ENCODE measurements at places on chromosomes 6 and 20.

- no peak for DNase-seq
Measured at GRCh38 chr20:46619445-46619844, 31.8 kb downstream of the SLC13A3 start.

DNA sequence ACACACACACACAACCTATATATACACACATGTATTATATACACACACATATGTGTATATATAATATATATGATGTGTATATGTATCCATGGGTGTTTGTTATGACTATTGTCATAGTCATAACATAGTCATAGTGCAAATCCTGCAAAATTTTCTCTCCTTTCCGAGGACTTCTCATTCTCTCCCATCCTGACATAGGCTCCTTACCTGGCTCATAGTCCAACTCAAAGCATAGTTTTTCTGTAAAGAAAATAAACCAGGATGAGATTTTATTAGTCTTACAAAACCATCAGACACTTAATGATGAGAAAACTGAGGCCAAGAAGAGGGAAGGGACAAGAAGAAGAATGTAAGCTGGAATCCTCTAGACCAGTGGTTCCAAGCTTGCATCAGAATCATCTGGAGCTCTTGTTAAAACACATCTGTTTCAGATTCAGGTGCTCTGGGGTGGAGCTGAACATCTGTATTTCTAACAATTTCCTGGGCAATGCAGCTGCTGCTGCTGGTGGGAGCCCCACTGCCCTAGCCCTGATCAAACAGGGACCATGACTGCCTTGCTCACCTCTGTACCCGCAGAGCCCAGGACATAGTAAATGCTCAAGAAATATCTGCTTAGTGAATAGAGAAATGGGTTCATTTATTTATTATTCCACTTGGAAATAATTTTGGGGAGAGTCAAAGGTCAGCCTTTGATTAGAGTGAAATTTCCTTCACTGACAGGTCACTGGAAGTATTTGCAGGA, 5.3 kb downstream of the TRIM10 start:
- no peak for DNase-seq

- no peak for DNase-seq
Measured at GRCh38 chr6:13302291-13302690, 26.0 kb downstream of the TBC1D7 start.

GRCh38 chr20:52665441-52665840, 306.7 kb upstream of the TSHZ2 start:
- no peak for DNase-seq

DNA sequence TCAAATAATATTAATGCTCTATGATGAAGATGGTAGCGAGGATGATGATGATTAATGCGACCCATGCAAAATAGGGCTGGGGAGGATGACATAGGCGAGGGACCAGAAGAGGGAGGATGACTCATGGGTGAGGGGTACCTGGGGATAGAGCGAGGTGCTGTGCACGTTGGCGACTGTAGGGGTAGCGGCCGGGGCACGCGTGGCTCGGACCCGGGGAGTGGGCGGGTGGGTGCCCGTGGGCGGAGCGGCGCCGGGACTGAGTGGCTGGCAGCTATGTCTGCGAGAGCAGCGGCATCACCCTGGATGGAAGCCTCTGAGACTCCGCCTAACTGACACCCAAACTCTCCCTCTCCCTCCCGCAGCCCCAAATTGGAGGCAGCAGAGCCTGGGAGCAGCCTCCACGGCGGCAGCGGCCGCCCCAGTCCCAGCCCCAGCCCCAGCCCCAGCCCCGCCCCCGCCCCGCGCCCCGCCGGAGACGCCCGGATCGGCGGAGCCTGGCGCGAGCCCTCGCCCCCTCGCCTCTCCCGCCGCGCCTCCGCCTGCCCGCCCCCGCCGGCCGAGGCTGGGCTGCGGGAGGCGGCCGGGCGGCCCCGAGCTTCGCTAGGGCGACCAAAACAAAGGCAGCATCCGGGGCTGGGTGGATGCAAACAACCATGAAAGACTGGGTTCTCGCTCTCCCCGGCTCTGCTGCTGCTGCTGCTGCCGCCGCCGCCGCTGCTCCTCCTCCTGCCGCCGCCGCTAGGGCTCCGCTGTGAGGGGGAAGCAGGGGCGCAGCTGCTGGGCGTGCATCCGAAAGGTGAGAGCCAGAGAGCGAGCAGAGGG, at the start of gene RIMS1:
Gene RIMS1 (plus strand): TSS at position 367 of the 822 bp plus-strand sequence. CDS start 474 bp downstream, outside the sequence.
- DNase-seq, result no peak

DNA sequence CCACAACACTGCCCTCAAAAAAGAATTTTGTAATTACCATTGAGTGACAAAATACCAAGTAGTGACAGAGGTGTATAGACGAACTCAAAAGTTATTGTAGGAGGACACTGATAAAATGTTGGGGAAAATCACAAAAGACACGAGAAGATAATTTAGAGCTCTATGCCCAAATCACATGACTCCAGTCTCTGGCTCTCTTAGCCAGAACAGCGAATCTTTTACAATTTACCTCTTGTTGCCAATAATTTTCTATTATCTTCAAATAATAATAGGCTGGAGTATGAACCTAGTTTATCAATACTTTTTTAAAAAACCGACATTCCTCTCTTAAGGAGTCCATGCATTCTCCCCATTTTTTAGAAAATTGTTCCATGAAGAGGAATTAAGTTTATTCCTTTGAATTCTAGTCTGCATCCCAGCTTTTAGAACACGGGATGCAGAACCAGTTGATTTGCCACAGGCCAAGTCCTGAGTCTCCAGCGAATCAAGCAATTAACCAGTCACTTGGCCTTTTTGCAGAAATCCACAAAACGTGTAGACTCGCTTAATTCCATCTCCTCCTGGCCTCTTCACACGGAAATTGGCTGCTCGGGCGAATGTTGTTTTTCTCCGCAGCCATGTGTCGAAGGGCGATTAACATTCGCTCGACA, 507 bp upstream of the RIPPLY2 start:
- no peak for DNase-seq

GRCh38 chr20:54083459-54083858, 13.1 kb upstream of the BCAS1 start:
- DNase-seq, result no peak

GRCh38 chr20:56429502-56429901, 17.4 kb downstream of the CASS4 start:
- no peak for DNase-seq

DNA sequence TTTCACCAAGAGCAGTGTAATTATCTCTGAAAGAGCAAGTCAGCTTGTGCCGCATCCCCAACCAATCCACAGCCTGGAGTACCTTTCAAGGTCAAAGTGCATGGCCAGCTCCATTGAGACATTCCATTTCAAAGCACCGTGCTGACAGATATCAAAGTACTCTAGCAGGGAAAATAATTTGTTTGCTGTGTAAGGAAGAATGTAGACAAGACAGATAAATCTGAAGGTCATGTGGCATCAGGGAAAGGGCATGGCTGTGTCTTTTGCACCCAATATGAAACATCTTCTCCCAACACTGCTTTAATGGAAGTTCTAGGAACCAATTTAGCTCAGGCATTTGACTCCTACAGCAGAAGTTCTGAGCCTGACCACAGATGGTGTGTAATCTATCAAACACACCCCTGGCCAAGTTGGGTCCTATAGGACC, 242.7 kb upstream of the TAB2 start:
- DNase-seq, result no peak

DNA sequence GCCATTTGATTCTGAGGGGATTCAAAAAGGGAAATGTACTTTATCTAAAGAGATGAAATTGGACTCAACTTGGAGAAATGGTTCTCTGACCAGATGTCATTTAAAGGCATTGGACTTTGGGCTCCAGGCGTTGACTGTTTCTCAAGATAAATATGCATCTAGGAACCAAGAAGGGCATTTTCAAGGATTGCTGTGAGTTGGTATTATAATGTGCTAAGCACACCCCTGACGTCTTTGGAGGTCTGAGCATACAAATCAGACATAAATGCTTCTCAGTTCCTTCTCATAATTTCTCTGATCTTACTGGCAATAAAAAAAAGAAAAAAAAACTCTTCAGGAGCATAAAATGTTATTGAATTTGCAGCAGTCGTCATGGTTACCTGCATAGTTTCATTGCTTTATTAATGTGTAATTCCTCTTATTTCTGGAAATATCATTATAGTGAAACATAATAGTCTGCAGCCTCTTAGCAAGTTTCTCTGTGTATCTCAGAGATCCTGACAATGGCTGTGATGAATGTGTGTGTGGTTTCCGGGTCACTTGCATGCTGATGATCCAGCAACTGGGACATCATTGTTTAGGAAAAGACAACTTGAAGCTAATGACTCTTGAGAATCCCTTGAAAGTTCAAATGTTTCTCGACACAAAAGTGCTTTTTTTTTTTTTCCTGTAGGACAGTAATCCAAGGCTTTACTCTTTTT, 136.0 kb downstream of the AIG1 start:
- no peak for DNase-seq

GRCh38 chr6:169171016-169171415, 82.6 kb downstream of the THBS2 start:
- no peak for DNase-seq

DNA sequence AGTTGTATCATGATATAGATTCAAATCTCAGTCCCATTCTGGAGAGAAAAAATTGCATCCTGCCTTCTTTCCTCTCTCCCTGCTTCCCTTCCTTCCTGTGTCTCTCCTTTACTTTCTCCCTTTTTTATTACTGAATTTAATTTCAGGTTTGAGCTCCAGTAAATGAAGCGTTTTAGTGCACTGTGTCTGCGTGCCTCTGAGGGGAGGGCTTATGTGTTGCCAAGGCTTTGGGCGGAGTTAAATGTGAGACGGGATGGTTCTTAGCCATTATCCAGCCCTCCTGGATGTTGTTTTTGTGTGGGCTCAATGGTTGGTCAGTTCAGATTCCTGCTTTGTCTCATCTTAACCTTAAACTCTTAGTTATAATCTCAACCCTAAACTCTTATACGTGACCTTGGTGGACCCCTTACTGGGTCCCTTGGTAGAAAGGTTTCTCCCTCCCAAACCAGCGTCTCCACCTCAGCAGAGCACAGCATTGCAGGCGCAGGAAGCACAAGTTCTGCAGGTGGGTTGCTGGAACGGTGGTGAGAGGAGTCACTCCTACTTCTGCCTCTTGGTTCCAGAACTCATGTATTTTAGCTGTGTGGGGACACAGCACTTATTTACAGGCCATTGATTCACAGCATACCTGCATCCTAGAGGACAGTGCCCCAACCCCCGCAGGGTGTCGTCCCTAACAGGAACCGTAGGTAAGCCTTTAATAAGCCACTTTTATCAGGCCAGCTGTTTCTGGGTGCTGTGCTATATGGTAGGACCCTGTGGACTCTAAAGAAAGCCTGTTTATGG, 68.5 kb downstream of the DNAH8 start:
- DNase-seq, result no peak

DNA sequence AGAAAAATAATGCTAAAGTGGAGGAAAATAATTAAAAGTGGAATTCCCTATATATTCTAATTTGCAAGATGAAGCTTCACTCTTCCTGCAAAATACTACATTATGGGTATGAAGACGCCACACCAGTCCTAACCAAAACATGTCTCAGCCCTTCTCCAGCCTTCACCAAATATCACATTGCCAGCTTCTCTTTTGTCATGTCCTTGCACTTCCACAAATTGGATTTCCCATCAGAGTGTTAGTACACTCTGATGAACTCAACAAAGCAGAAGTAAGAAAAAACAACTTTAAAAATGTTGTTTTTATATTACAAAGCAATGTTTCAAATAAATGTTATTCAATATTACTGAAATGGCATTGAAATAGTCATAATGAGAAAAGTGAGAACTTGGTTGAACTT, 62.4 kb upstream of the RNF146 start:
- no peak for DNase-seq

- DNase-seq, result no peak
Measured at GRCh38 chr6:154010371-154010770, 28.7 kb upstream of the OPRM1 start.

DNA sequence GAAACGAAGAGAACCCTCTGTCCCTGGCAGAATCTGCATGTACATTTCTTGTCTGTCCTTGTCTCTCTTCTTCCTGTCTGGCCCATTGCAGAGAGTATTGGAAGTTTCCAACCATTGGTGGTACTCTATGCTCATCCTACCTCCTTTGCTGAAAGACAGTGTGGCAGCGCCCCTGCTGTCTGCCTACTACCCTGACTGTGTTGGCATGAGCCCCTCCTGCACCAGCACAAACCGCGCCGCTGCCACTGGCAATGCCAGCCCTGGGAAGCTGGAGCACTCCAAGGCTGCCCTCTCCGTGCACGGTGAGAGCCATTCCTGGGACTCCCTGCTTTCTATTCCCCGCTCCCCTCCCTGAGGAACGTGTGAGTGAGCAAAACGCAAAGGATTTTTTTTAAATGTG, 32.5 kb downstream of the KDM1B start:
- DNase-seq, result no peak

- DNase-seq, result no peak
Measured at GRCh38 chr6:254016-254415, 38.3 kb upstream of the DUSP22 start.

DNA sequence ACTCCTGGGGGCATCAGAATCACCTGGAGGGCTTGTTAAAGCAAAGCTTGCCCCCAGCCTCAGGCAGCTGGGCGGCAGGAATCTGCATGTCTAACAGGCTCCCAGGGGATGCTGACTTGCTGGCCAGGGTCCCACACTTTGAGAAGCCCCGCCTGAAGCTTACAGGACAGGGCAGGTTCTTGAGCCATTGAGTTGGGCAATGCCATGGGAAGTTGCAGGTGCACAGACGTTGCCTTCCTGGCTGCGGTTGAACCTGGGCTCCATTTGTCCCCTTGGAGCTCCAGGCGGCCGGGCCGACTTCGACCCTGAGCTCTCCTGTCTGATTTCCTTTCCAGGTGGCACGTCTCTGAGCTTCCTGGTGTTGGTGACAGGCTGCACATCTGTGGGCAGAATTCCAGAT, 46.8 kb downstream of the SYNJ2 start:
- no peak for DNase-seq

- no peak for DNase-seq
Measured at GRCh38 chr20:39913274-39913673, 775.8 kb downstream of the MAFB start.

Measured in iPS DF 6.9 (cell line).